Activated CD8-positive, alpha-beta T cell treated with anti-CD3 and anti-CD28 coated beads, Interleukin-2, amount 10 ng/mL, durations not matched to agents 7 days and 5 days (primary cell): ENCODE measurements at places on chromosomes 7 and 10.

GRCh38 chr10:69383558-69383957 lies 33.2 kb downstream of the TACR2 start:
- no peak for DNase-seq
- peaks cover 67% of the 10 kb centered on the region for H3K36me3 ChIP-seq
- H3K27ac ChIP-seq: no peak overlapping the region
- H3K4me1 ChIP-seq: peaks cover 2% of the 10 kb centered on the region

- no peaks in the 10 kb centered on the region for H3K36me3 ChIP-seq
- no peaks in the 10 kb centered on the region for H3K4me1 ChIP-seq
- H3K27me3 ChIP-seq: no peaks in the 10 kb centered on the region
- H3K4me3 ChIP-seq: no peak overlapping the region
- no peak for DNase-seq
- no peak overlapping the region for H3K27ac ChIP-seq
Measured at GRCh38 chr7:118429141-118429540, 204.6 kb downstream of the ANKRD7 start.

GRCh38 chr10:5566614-5567013 lies 41.9 kb downstream of the CALML3 start:
- DNase-seq: no peak
- H3K4me3 ChIP-seq: no peak overlapping the region
- H3K27ac ChIP-seq: no peak overlapping the region
- H3K27me3 ChIP-seq: peaks cover 7% of the 10 kb centered on the region
- H3K36me3 ChIP-seq: no peaks in the 10 kb centered on the region

GRCh38 chr10:125578658-125579315 lies 104.2 kb downstream of the TEX36 start:
- no peaks in the 10 kb centered on the region for H3K27me3 ChIP-seq
- no peaks in the 10 kb centered on the region for H3K36me3 ChIP-seq
- H3K27ac ChIP-seq: no peak overlapping the region
- H3K4me1 ChIP-seq: no peaks in the 10 kb centered on the region
- DNase-seq: no peak
- H3K4me3 ChIP-seq: no peak overlapping the region

- H3K4me3 ChIP-seq: no peak overlapping the region
- H3K4me1 ChIP-seq: no peaks in the 10 kb centered on the region
- no peak overlapping the region for H3K27ac ChIP-seq
- no peaks in the 10 kb centered on the region for H3K36me3 ChIP-seq
Measured at GRCh38 chr10:42887734-42888503, 105.3 kb downstream of the BMS1 start.
